Stimulated activated naive CD4-positive, alpha-beta T cell treated with Interleukin-2 at 50 U/mL for 16 hours (primary cell): ENCODE measurements at places on chromosomes 4 and X.

GRCh38 chr4:84317513-84317912, 181.6 kb downstream of the NKX6-1 start:
- DNase-seq = no peak

DNA sequence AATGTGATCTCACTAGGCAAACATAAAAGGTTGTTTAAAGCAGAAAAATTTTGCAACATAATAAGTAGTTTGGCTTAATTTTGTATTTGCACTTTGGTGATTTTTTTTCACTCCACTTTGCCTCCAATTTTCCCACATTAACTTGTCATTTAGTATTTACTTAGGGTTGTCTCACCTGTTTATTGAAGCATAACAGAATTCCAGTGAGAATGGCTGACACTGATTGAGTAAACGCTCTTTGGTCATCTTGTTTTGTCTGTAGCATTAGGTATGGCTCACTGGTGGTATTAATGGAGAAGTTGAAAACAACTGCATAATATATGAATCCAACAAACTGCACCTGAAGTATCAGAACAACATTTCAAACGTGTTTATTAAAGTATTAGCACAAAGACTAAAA, 799.5 kb upstream of the ADGRL3 start:
- no peak for DNase-seq

DNA sequence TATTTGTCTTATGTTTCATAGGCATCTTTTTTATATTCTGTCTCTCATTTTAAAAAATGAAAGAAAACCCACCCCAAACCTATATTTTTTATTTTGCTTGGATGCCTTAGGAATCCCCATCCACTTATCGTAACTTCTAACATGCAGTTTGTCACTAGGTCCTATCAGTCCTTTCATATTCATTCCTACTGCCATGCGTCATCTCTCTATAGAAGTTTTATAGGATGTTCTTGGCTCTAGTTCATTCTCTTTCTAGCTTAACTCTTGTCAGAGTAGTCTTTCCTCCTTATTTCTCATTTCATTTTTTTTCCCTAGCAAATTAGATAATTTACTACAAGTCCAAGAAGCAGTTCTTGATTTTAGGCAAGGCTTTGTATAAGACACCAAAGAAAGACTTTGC, 92.7 kb downstream of the LARP1B start:
- DNase-seq = no peak

- no peak for DNase-seq
Observed at GRCh38 chr4:115228851-115229250, 115.4 kb upstream of the NDST4 start.

- no peak for DNase-seq
Observed at GRCh38 chrX:70476934-70477733, 32.5 kb downstream of the DLG3 start.

DNA sequence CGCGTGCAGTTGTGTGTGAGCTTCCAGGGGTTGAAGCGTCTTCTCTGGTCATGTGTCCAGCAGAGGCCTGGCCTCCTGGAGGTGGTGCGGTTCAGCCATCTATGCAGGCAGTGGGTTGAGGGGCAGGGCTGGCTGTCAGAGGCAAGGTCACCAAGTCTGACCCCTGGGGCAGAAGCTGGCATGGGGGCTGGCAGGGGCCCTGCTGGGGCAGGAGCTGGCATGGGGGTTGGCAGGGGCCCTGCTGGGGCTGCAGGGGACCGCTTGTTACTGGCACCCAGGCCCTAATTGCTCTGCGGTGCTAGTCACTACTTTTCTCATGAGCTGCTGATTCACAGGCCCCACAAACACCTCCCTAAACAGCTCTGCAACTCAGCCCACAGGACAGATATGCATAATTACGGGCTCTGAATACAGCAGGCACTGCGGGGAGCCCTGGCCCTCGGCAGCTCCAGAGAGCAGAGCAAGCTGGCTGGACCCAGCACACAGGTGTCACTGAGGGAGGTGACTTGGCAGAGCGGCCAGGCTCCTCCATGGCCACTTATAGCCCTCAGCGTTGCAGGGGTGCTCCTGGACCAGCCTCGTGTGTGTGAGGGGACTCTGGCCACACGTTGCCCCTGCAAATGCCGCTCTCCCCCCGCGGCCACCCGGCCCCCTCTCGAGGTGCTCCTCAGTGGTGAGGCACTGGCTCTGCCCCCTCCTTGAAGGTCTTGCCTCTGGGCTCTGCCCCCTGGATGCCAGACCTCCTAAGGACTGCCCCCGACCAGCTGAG, 32.7 kb downstream of the CPLX1 start:
- DNase-seq = no peak

GRCh38 chr4:8523766-8524165, 56.4 kb upstream of the GPR78 start:
- DNase-seq = no peak

GRCh38 chrX:24494647-24495075, 29.6 kb downstream of the PDK3 start:
- no peak for DNase-seq

GRCh38 chrX:29666366-29666765, 549.0 kb upstream of the MAGEB2 start:
- no peak for DNase-seq

DNA sequence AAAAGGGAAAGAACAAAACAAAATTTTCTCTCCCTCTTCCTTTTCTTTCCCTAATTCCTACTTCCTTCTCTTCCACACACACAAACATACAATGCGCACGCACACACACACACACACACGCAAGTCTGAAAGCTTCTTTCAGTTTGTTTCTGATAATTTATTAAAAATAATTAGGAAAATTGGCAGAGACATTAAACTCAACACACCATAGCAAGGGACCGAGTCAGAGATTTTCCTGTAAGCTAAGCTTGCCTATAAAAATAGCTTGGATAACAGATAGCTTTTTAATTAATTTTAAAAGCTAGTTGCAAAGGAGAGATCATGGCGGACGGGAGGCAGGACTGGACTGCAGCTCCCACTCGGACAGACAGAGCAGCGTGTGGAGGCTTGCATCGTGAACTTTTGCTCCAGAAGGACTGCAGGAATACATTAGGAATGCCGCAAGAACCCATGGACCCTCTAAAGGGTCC, 92.6 kb upstream of the MAPK10 start:
- no peak for DNase-seq

GRCh38 chrX:33333271-33333670, 121.9 kb upstream of the DMD start:
- no peak for DNase-seq

GRCh38 chr4:183335369-183335940, 13.2 kb upstream of the CLDN24 start:
- DNase-seq = no peak

DNA sequence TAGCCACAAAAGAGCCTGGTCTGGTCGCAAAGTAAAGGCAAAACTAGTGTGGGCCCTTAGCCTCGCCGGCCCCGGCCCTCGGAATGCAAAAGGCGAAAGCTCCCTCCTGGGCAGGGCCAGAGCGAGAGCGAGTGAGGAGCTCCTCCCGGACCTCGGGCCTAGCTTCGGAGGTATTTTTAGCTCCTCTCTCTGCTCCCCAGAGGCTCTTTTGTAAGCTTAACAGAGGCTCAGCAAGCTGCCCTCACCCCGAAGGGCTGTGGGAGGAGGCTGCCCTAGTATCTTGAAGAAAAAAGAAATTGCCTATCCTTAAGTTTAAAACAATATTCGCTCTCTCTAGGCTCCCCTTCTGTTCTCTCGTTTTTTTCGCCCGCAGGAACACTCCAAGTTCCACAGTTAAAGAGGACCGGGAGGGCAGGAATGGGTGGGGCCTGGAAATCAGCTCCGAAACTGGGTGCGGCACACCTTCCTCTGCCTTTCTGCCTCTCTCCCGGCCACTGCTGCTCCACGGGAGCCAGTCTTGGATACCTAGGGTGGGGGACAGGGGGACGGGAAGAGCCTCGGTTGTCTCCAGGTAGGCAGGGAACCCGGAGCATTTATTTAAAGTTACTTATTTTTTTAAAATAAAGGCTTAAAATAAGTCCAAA, 12.1 kb downstream of the HAND2 start:
- no peak for DNase-seq

DNA sequence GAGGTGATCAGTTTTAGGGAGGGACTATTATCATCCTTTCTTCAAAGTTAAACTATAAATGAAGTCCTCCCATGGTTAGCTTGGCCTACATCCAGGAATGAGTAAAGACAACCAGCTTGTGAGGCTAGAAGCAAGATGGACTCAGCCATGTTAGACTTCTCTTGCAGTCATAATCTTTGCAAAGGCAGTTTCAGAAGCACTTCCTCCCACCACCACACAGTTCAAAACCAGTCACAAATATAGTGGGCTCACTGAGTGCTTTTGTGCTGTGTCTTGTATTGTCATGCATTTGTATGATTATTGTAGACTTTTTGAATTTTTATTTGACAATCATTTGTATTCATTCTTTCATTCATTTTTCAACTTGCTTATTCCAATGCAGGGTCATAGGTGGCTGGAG, 204.5 kb downstream of the ZNF674 start:
- DNase-seq = no peak

DNA sequence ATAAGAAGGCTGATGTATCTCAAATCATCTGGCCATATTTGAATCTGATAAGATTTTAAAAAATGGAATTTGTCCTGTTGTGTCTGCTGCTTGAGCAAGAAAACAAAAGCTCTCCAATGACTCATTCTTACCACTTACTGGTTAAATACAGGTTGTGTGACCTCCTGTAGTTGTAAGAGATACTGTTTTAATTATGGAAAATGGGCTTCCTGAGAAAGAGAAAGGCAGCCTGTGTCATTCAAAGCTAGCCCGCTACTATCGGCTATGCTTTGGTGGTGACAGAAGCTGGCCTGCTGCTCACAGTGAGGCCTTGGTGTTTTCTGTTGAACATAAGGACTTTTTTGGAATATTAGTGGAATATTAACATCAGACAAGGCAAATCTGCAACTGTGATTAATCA, 1722.1 kb upstream of the PCDH10 start:
- DNase-seq = no peak

DNA sequence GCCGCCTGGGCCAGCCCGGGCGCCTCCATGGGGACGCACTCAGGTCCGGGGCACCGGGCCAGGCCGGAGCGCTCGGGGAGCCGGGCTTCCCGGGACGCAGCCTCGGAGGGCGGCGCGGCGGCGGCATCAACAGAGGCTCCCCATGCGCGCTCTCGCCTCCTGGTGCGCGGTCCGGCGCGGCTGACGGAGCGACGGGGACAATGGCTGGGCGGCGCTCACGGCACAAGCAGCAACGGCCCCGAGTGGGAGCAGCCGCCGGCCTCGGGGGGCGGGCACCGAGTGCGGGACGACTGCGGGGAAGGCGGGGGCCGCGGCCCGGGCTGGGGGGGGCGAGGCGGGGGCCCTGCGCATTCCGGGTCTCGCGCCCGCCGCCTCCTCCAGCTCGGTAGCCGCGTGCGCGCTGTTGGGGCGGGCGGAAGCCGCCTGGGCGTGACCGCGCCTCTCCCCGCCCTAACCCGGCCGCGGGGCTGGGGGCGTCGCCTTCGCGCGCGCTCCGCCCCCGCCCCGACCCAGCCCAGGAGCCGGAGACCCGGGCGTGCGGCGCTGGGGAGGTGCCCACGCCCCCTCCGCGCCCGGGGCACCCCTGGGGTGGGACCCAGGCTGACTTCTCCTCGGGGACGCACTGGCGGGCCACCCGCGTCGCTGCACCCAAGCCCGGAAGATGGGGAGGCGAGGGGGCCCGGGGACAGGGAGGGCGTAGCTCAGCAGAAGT, at the start of gene PRKX:
Gene PRKX, minus strand, starts transcription at position 425 of the 712 bp plus-strand sequence. Its CDS starts 396 bp downstream, at position 29.
- peak; percentile 59 for DNase-seq

- no peak for DNase-seq
Observed at GRCh38 chr4:175048906-175049305, 130.7 kb downstream of the ADAM29 start.

DNA sequence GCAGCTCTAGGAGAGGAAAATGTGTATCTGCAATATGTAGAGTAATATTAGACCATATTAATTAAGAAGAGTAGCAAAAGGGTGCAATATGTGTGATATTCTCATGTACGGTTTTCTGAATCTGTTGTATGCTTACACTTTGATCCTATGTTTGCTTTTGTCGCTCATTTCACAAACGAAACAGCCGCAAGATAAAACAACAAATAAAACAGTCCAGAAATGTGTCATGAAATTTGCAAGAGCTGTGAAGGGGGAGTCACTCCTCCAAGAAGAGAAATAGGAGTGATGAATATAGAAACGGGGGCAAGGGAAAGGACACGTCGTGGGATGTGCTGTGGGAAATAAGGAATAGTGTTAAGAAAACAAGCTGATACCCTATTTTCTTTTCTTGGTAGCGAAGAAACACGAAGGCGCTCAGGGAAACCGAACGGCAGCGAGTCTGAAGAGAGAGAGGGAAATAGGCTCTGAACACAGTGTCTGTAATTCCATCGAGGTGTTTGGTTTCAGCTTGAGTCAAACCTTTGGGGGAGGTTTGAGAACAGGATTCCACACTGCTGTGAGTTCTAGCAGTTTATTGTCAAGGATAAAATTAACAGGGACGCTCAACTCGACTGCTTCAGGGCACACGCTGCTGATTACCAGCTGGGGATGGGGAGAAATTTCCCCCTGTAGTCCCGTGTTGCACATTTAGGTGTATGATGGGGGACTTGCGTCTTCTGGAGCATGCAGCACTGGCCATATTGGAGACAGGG, 595.6 kb upstream of the TENM3 start:
- no peak for DNase-seq

DNA sequence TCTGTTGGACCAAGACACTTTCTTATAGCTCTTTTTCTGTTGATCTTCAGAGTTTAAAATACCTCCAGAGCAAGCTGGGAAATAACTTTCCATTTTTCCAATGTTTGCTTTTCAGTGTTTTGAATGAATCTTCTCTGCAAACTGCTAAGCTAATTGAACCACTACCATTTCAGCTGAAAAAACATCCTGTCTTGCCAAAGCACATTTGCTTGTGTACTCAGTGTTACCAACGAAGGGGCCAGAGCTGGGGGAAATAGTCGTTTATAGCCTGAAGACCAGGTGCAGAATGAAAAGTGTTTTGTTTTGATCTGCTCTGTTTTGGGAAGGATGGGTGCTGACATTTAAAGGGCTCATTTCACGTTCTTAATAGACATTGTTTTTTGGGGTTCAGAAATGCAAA, 88.4 kb upstream of the CLNK start:
- no peak for DNase-seq

GRCh38 chr4:1976416-1977352, 32.1 kb downstream of the NELFA start:
- no peak for DNase-seq

DNA sequence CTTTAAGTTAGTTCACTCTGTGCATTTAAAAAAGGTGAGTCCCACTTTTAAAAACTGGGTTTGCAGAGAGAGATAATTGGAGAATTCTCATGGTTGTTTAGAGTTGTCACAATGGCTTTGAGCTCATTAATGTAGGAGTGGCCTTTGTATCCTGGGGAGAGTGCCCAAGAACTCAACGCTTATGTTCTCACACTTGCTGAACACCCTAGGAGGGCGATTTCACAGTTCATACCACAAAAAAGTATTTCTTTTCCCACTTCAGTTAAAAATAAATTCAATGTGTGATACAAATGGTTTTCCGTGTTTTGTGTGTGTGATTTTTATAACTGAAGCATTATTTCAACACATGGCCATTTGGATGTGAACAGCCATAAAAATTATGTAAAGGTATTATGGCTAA, 8.4 kb downstream of the EMCN start:
- DNase-seq = no peak

- no peak for DNase-seq
Observed at GRCh38 chr4:186953599-186954260, 230.1 kb upstream of the FAT1 start.
